ENCODE measurements at places on chromosomes 7 and 10.

- no peak for DNase-seq
Measured at GRCh38 chr10:22670788-22671187, 43.6 kb downstream of the PIP4K2A start.

DNA sequence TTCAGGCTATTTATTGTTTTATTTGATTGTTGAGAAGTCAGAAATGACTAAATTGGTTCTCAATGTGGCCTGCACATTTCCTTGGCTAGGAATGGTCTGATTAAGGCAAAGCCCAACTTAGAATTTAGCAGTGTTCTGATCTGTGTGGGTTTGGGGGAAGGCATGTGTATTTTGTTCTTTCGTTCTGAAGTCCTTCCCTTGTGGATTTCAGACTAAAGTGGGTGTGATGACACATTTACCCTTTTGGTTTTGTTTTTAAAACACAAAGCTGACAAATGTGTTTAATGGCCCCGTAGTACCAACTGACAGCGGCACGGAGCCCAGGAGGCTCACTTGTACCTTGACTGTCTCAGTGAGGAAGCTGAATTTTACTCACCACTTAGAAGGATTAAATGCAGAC lies 452.3 kb upstream of the GALNT17 start:
- DNase-seq, result no peak

DNA sequence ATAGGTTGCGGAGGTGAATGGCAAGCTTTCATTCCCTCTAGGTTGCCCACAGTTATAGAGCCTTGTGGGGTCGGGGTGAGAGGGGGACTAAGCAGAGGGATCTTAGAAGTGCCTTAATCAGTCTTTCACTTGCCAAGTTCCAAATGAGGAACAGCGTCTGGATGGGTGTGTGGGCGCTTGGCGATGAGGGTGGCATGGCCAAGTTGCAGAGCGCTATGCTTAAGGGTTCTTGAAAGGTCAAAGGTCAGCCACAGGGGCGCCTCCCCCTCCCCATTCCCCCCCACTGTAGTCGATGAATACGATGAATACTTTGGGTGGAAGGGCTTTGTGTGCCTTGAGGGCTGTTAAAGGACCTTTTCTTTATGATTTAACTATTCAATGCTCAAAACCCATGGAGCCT lies 185.0 kb downstream of the TCF7L2 start:
- DNase-seq, result no peak

- no peak for DNase-seq
Measured at GRCh38 chr7:84474436-84474835, 279.8 kb upstream of the SEMA3A start.

DNA sequence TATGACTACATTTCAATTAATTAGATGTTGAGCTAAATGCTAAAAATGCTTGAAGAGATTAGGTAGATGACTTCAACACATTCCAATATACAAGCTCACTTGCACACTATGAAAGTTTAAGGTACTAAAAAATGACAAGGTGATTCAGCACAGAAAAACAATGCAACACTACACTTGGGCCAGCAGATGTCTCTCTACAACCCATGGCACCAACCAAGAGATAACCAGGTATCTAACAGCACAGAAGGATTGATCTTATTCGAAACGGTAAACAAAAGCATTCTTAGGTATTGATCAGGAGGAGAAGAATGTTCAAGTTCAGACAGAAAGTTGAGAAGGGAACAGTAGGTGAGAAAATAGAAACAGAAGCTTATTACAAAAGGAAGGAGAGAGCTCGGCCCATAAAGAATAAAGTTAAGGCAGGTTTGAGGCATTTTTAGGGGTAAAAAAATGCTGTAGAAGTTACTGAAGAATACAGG lies 248.2 kb upstream of the KLF14 start:
- no peak for DNase-seq

GRCh38 chr7:143493751-143494150 lies 16.1 kb downstream of the TAS2R41 start:
- DNase-seq, result no peak

DNA sequence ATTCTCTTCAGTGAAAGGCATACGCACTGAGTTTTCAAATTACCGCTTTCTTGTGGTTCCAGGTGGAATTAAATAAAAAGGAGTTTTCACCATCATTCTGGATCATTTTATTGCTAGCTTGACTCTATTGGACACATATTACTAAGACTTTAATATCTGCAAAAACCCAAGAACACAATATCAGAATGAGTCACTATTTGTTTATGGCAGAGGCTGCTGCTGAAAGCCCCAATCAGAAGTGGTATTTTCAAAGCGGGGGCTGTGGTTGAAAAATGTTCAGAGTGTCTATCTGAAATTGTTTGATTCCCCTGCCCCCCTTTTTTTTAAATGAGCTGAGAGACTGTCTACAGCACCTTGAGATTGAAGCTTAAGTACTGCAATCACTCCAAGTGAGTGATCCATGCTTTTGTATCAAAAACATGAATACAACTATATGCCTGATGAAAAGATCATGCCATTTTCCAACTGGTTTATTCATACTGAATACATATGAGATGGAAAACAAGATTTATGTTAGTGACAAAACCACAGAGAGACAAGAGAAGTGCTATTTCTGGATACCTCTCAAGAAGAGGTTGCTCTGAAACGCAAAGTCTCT lies 376.4 kb downstream of the HTR7 start:
- DNase-seq, result no peak

- DNase-seq, result peak; percentile 80
Measured at GRCh38 chr7:44257618-44258422, 57.0 kb downstream of the YKT6 start.

- no peak for DNase-seq
Measured at GRCh38 chr10:32459051-32459698, 13.2 kb downstream of the CCDC7 start.

GRCh38 chr7:21722371-21722770 lies 179.5 kb downstream of the DNAH11 start:
- DNase-seq, result no peak

- no peak for DNase-seq
Measured at GRCh38 chr10:67618116-67618515, 77.9 kb downstream of the CTNNA3 start.

- no peak for DNase-seq
Measured at GRCh38 chr7:154431045-154431444, 378.8 kb downstream of the DPP6 start.

DNA sequence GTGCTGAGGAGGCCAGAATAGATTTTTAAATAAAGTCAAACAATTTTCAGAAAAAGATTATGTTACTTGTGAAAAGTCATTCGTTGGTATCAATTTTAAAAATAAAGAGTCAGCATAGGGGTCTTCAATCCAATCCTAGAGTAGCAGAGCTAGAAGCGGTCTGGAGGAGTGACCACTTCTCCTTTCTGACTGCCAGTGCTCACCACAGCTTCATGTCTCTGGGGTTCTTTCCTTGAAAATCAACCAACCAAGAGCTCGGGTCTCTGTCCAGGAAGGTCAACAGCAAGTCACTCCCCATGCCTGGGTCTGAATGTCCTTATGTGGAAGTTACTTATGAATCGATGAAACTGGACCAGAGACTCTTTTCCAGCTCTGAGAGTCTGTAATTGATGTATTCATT lies 14.3 kb downstream of the PTPRN2 start:
- no peak for DNase-seq

DNA sequence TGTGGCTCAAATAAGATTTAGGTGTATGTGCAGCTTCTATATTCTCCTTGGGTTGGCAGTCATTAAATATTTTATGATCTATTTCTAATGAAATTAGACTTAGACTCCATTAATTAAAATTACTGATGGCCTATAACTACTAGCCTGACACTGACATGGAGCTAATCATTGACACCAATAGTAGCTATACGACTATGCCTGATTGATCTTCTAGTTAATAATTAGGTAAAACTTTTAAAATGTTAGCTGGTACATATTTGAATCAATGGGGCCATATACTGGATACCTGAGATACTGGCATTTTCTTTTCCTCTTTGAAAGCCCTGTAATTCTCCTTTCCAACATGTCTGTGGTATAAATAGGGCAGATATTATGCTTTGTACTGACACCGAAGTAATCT lies 14.4 kb downstream of the WEE2 start:
- DNase-seq, result no peak

DNA sequence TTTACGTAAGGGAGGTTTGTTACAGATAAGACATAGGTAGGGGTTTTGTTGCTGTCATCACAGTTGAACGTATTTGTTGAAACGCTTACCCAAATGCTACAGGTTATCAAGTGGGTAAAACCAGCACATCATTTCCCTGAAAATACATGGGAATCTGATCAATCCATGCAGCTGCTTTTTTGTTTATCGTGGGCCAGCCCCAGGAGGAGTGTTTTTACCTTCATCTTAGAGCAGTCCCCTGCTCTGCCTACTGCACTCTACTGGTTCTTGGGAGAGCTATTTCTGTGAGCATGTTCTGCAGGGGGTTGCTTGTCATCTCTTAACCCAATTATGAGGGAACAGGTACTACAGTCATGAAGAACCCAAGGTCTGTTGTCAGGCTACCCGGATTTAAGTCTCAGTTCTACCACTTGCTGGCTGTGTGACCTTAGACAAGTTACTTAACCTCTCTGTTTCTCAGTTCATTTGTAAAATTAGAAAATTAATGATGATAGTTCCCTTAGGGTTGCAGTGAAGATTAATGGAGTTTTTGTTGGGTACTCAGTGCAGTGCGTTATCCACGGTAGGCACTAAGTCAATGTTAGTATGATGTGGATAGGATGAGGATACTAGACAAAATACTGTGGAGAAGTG lies 15.0 kb downstream of the MTURN start:
- no peak for DNase-seq

DNA sequence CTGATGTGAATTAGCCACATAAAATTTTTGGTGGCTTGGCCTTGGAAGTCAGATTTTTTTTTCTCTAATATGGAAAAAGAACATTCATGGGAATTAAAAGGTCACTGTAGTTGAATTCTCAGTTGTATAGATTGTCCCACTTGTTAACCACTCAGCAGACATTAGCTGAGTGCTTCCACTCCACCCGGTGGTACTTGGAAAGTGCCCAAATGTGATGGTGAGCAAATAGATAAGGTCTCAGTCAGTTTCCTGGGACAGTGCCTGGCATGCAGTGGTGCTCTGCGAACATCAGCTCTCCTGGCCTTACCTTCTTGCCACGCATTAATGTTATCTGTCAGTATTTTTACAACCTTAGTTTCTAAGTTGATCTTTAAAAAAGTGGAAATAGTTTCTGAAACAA lies 1.4 kb downstream of the ATP5F1C start:
- no peak for DNase-seq

DNA sequence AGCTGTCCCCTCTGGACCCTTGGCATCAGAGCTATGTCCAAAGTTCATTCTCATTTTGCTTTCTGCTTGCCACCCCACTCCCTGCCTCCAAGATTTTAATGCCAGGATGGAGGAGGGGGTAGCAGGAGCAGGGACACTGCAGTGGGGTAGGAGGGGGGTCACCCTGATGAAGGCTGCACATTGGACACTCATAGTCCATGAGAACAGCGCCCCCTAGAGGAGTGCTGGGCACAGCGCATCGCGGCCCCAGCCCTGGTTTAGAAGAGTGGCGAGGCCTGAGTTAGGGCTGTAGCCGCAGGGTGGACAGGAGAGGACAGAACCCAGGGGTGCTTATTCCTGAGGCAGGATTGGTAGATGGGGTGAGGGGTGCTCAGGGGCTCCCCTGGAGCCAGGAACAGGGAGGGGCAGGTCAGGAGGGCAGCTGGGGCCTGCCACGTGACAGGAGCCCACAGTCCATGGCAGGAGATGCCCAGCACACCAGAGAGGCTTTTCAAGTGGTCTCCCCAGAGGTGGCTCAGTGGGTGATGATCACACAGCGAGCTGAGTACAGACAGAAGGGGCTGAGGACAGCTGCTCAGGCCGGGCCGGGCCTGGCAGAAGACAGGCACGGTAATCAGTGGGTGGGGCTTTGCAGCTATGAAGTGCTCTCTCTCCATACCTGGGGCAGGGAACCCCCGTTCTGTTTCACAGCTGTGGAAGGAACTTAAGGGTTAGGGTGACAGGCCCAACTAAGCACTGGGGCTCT lies 71.4 kb downstream of the NEURL1 start:
- no peak for DNase-seq

DNA sequence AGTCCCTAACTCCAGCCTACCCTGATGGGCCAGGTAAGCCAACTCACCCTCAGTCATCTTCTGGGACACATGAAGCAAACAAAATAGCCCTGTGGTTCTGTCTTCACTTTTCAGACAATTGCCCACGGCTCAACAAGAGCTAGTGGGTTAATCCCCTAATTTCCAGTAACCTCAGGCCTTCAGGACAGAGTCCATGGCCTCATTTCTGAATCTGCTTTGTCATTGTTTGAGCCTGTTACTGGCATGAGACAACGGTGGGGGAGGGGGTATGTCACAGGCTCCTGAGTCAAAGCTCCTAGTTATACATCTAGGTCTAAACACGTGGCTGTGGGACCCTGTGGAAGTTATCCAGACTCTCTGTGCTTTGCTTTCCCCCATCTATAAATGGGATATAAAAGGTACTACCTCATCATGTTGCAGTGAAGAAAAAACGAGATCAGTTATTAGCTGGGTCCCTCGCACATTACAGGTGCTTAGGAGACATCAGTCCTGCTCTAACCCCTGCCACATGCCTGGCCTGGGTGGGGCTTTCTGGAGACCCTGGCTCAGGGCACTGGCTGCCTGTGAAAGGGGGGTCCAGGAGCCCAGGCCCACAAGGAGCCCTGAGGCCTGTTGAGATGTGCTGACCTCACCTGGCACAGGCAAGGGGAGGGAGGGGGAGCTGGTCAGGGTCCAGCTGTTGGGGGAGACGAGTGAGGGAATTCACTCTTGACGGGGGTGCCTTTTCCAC lies 16.5 kb downstream of the MAT1A start:
- DNase-seq, result no peak

DNA sequence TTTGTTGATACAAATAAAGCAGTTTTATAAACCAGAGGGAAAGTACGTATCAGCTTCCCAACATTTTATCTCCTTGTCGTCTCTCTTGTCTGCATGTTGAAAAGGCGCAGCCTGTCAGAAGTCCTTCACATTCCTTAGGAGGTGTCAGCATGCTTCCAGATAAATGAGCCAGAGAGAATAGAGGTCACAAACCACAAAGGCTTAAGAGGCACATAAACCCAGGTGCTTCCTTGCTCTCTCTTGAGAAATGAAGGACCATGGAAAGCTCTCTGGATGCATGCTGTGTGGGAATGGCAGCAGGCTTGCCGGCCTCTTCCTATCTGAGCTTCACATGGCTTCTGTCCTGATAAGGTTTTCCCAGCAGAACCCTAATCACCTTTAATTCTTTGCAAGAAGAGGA lies 448.5 kb downstream of the XPNPEP1 start:
- no peak for DNase-seq

- no peak for DNase-seq
Measured at GRCh38 chr10:112208292-112208691, 24.7 kb upstream of the GPAM start.

GRCh38 chr10:4013651-4014121 lies 228.7 kb upstream of the KLF6 start:
- DNase-seq, result no peak
